Right kidney (tissue), 9 donors: ENCODE measurements at places on chromosomes 11 and 22.

GRCh38 chr11:34613552-34614056 lies 7.3 kb upstream of the EHF start:
- no peak for DNase-seq

DNA sequence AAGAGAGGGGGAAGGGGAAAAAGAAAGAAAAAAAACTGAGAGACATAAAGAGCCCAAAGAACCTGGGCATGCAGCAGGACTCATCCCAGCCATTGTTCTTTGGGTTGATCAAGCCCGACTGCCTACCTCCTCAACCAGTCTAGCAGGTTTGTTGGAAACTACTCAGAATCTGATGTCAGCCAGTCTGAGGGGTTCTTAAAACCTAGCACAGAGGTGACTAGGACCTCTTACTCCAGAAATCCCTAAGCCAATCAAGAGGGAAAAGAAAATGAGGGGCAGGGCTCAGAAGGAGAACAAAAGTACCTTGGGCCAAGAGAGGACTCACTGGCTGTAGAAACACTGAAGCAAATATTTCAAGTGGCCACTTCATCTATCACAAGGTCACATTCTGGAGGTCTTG lies 228.0 kb downstream of the AASDHPPT start:
- DNase-seq = no peak

GRCh38 chr11:134487696-134488095 lies 75.7 kb upstream of the B3GAT1 start:
- DNase-seq = no peak

GRCh38 chr22:25754527-25755202 lies 12.7 kb downstream of the MYO18B start:
- no peak for DNase-seq

DNA sequence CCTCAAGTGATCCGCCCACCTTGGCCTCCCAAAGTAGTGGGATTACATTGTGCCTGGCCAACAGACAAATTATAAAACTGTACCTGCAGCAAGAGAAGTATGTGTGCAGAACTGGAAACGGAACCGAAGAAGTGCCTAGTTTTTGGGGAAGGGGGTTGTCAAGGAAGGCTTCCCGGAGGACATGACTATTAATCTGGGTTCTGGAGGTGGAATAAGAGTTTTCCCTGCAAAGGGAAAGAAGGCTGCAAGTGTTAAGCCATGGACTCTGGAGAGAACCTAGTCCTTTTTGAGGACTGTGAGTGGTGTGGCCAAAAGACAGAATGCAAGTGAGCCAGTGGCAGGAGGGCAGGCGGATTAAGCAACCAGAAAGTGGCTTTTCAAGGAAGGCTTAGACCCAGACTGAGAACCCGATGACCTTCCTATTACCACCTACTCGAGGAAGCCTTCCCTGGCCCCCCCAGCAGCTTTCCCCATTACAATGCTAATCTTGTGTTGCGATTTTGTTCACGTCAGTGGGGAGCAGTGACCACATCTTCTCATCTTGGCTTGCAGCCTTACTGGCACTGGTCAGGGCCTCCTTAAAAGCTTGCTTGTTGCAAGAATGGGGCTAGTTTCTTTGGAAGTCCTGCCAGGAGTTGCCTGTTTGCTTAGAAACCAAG lies 5.7 kb upstream of the SEPTIN3 start:
- no peak for DNase-seq

DNA sequence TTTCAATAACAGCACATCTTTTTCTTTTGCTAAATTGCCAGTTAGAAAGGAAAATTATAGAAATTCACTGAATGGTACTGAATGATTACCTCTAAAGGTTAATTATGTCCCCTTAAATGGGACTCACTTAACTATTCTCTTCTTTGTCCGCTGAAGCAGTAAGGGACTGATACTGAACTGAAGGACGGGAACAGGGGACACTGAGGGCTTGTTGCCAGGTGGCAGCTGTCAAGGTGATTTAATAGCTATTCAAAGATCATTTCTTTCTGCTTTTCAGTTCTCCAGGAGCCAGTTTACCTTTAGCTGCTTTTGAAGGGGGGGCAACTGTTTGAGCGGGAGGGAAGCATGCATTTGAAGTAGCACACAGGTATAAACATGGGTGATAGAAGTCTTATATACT lies 325.4 kb upstream of the CCDC90B start:
- no peak for DNase-seq

- no peak for DNase-seq
Measured at GRCh38 chr11:134519390-134519750, 107.3 kb upstream of the B3GAT1 start.

DNA sequence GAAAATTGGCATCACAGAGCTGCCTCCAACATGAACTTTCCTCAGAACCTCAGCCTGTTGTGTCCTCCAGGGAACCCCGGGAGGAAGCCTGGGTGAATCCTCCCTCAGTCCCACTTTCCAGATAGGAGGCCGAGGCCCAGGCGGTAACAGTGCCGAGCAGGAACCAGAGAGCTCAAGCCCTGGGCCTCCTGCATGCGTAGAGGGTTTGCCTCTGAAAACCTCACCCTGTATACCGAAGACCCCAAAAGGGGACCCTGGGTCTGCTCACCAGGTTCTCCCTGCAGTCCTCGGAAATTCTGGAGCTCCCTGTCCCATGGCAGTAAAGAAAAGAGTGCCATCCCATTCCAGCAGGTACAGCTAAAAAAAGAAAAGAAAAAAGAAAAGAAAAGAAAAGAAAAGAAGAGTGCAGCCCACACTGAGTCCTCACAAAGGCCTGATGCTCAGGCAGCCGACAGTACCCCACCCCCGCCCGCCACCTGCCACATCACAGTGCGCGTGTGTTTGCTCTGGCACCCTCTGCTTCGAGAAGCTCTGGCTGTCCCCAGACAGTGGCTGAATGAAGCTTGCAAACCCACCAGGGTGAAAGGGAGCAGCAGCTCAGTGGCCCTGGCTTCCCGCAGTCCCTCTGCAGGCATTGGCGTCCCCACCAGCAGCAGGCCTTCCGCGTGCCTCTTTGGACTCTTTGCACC lies 28.4 kb upstream of the FADD start:
- DNase-seq = peak; percentile 69

- no peak for DNase-seq
Measured at GRCh38 chr11:80816454-80816847, 1375.6 kb upstream of the TENM4 start.

DNA sequence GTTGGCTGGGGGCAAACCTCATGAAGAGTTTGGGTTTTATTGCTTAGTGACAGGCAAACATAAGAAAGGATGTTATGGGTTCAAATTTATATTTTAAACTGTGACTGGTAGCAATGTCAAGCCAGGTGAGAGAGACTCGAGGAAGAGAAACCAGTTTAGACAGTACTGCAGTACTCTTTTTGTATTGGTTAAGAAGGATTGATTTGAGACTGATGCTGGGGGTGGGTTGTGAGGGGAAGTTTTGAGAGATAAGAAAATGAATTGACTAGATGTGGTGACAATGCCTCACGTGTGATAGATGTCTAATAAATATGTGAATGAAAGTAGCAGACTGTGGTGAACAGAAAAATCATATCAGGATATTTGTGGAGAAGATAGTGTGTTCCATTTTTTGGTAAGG lies 142.4 kb downstream of the DDX10 start:
- no peak for DNase-seq

DNA sequence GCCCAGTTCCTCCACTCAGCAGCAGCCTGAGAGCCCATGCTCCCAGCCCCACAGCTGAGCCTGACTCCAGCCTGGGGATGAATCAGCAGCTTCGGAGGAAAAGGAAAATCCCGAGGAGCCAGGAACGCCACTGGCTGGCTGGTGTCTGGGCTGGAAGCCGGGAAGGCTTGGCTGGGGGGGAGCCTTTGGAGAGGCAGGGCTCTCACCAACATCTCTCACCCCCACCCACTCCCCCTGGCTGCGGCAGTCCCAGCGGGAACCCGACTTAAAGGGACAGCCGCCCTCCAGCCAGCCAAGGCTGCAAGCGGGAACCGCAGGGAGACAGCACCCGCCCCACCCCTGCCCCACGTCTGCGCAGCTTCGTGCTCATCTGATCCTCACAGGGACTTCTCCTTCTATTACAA lies 28.4 kb downstream of the KIAA0930 start:
- DNase-seq = no peak

DNA sequence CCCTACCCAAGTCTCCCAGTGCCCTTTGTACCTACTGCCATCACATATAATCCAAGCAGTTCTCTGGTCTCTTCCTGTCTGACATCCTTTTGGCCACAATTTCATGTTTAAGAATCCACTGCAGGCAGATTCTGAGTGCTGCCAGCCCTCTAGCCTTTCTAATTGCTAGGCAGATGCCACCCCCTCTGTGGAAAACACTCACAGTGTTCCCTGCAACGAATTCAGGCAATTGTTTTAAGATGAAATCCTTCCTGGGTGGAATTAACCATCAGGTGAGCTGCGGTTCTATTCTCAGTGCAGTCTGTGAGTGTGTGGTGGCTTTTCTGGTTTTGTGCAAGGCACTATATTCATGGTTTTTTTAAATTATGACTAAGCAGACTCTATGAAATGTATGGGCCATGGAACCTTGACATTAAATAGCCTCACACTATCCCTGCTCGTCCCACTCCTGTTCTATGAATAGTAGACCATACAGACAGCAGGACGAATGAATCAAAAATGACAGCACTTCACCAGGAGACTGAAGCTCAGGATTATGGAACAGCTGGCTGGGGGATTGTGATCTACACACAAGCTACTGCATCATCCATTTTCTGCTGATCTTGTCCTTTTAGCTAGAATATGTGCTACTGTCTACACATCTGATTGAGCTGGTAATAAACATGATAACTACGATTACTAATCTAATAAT lies 29.8 kb upstream of the BMAL1 start:
- no peak for DNase-seq

GRCh38 chr22:20552443-20553401 lies 45.3 kb downstream of the MED15 start:
- DNase-seq = no peak

DNA sequence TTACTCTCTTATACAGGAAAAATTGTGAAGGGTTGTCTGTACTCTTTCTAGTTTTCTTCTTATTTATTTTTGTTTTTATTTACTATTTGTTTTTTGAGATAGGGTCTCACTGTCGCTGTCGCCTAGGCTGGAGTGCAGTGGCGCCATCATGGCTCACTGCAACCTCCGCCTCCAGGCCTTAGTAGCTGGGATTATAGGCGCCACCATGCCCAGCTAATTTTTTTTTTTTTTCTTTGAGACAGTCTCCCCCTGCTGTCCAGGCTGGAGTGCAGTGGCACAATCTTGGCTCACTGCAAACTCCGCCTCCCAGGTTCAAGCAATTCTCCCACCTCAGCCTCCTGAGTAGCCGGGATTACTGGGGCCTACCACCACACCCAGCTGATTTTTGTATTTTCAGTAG lies 18.4 kb downstream of the CUL5 start:
- no peak for DNase-seq

- DNase-seq = no peak
Measured at GRCh38 chr11:20161230-20161918, 1.1 kb upstream of the DBX1 start.
